ENCODE measurements at places on chromosomes 5 and 9.

GRCh38 chr5:109411627-109412026 lies 1.9 kb upstream of the PJA2 start:
- DNase-seq = no peak

DNA sequence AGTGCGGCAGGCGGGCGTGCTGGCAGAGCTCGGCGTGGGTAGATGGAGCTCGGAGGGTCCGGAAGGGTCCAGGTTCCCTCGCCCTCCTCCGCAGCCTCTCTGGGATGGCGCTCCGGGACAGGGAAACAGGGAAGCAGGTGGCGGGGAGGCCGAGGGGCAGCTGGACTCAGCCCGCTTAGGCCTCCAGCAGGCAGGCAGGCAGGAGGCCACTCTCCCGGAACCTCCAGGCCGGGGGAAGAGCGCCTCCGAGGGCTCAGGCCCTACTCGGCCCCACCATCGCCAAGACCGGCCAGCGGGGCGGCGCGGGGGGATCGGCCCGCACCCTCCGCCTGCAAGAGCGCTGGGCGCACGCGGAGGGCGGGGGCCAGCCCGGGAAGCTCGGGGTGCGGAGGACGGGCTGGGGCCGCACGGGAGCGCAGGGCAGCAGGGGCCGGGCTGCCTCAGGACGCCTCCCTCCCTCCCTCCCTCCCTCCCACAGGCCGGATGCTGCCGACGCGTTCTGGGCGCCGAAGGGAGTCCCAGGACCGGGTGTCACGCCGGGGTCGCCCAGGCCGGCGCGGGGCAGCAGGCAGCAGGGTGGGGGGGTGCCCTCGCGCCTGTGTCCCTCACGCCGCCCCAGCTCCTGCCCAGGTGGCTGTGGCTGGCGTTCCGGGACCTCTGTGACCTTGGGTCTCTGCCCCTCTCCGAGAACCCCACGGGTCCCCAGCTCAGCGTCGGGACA lies 977 bp downstream of the MGAT4B start:
- DNase-seq = no peak

- no peak for DNase-seq
These were observed 250.4 kb downstream of the NSG2 start for GRCh38 chr5:174295702-174296436.

DNA sequence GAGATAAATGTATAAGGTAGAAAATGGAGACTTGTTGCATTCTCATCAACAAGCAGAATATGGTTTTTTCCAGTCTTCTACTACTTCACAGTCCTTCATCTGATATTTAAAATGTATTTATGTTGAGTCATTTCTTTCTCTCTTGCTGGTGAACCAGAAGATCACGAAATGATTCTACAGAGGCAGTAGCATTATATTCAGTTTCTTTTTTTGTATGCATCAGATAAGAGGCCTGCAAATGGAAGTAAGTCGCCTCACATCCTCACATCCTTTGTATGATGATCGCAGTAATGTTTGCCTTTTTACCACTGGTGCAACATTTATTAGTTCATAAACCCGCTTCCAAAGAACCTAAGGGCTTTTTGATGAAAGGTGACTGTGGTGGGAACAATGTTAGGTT lies 22.1 kb upstream of the IL13 start:
- no peak for DNase-seq
